ENCODE measurements at places on chromosomes 7 and 10.

DNA sequence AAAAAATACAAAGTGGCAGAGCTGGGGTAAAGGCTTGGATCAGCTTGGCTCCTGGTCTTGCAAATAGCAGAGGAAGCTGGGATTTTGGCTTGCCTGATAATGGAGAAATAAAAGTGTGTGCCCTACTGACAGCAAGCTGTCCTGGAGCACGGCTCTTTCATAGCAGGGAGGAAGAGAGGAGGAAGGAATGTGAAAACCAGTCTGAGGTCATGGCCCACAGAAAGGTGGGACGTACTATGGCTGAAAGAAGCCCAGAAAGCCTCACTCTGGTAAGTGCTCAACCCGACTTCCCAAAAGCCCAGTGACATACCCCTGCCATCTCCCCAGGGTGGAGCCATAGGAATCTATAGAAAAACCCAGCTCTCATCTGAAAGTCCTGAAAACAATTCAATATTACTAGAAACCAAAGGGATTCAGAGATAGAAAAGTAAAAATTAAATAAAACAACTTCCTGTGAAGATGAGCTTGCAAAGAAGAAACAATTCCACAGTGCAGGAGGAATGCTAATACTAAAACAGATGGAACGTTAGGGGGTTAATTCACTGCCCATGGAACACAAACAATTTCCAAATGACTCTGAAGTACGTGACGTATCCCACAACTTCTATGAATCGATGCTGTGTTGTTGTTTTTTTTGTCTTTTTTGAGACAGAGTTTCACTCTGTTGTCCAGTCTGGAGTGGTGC lies 246.7 kb upstream of the PTN start:
- no peak for DNase-seq

GRCh38 chr10:36301539-36301938 lies 659.4 kb upstream of the FZD8 start:
- DNase-seq = no peak

DNA sequence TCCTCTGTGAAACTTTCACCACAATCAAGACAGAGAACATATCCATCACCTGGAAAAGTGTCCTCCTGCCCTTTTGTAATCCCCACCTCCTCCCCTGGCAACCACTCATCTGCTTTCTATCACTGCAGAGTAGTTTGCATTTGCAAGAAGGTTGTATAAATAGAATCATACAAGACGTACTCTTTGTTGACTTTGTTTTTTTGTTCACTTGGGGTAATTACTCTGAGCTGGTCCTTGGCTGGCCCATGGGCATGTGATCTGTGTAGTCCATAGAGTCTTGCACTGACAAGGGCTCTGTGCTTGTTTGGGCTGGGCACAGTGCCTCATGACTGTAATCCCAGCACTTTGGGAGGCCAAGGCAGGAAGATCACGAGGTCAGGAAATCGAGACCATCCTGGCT lies 7.8 kb upstream of the HACD1 start:
- DNase-seq = no peak

DNA sequence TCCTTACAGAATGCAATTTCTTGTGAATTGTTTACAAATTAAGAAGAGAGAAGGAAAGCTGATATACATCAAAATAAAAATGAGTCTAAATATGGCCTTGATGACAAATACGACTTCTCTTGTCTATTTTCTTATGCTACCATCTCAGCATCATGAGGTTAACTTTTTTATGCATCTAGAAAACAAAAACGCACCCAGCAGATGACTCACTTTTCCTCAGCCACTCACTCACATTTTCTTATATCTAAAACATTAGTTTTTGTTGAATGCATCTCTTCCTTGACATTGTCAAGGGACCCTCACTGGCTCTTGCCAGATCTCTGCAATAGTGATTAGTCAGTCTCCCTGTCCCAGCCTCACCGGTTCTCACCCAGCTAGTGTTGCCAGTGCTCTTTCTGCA lies 256.4 kb upstream of the SLC26A5 start:
- DNase-seq = no peak

- no peak for DNase-seq
Observed at GRCh38 chr7:134532180-134532953, 5.0 kb downstream of the AKR1B10 start.

GRCh38 chr7:155229548-155230168 lies 68.0 kb upstream of the INSIG1 start:
- DNase-seq = no peak

GRCh38 chr7:112965506-112965905 lies 121.1 kb downstream of the GPR85 start:
- DNase-seq = no peak

- DNase-seq = no peak
Observed at GRCh38 chr7:112866424-112866823, 76.2 kb upstream of the TMEM168 start.

GRCh38 chr7:51430480-51431086 lies 114.0 kb upstream of the COBL start:
- peak; percentile 36 for DNase-seq
